Uterus (tissue), 4 donors: ENCODE measurements at places on chromosomes 3 and 15. TPM values are rescaled to one million over a fixed set of nuclear protein-coding genes. Genes with fewer than 3 reads are reported as not detected.

GRCh38 chr15:50134524-50135024 is 15.5 kb upstream of the ATP8B4 start:
- H3K27ac ChIP-seq = peak overlapping the region; percentile 59
- H3K4me1 ChIP-seq = no peaks in the 10 kb centered on the region
- no peaks in the 10 kb centered on the region for H3K27me3 ChIP-seq
- DNase-seq = no peak
- H3K4me3 ChIP-seq = no peak overlapping the region

DNA sequence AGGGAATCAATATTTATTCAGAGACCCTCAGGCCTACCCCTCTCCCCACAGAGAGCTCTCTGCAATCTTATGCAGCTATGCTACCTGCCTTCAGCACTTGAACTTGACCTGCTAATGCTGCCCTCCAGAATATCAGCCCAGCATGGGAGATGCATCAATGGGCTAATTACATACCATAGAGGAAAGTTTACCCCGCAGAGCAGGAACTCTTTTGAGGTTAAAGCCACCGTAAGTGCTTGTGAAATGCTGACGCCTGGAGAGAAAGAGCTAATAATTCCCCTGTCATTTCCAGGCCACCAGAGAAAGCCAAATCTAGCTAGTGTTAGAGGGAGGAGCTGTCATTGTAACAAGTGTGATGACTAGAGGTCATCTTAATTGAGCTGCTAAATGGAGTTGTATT is 127.5 kb downstream of the CHST2 start:
- H3K27ac ChIP-seq = no peak overlapping the region
- DNase-seq = no peak
- H3K27me3 ChIP-seq = no peaks in the 10 kb centered on the region
- H3K4me3 ChIP-seq = no peak overlapping the region

DNA sequence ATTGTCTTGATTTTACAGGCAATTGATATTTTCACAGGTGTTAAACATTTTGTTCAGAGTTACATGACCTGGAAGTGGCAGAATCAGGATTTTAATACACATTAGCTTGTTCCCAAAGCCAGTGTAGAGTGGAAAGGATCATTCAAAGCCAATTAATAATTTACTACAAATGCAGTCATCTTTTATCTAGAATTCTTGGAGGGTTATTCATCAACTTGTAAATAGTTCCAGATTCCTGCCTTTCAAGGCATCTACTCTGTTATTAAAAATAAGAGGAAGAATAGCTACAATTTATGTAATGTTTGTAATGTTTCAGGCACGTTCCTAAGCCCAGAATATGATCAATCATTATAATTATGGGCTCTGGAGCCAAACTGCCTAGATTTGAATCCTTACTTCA is 358.5 kb downstream of the ZNF385D start:
- no peaks in the 10 kb centered on the region for H3K36me3 ChIP-seq
- no peak overlapping the region for H3K4me3 ChIP-seq
- no peaks in the 10 kb centered on the region for H3K27me3 ChIP-seq
- H3K27ac ChIP-seq = no peak overlapping the region
- DNase-seq = no peak
- no peaks in the 10 kb centered on the region for H3K4me1 ChIP-seq

DNA sequence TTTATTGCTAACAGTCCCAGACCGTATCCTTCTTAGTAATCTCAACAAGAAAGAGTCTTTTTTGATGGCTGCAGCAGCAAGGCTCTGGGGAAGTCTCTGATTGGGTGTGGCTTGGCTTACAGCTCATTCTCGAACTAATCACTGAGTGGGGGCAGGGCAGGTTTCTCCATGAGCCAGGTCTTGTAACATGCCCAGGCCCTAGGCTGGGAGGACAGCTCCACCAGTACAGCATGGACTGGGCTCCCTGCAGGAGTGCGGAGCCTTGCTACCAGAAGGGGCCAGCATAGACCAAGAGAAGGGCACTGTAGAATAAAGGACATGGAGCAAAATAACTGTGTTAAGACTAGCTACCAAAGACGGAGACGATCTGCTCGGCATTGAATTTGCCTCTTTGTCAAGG is 7.2 kb downstream of the CD276 start:
- no peak overlapping the region for H3K4me3 ChIP-seq
- H3K36me3 ChIP-seq = no peaks in the 10 kb centered on the region
- no peaks in the 10 kb centered on the region for H3K27me3 ChIP-seq
- peaks cover 13% of the 10 kb centered on the region for H3K4me1 ChIP-seq

DNA sequence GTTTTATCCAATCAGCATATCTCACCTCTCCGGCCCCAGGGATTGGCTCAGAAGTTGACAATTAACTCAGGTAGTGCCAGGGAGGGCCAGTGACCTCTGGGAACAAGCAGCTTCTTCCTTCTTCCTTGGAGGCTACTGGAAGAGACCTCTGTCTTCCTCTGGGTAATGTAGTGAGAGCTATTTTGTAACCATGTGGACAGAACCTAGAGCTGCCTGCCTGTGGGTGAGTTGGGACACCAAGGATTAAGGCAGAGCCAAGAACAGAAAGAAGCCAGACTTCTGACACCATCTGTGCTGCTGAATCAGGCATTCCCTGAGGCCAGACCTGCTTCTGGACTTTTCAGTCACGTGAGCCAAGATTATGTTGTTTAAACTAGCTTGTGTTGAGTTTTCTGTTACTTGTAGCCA is 5.9 kb upstream of the NDUFAF1 start:
- H3K4me3 ChIP-seq = no peak overlapping the region
- no peaks in the 10 kb centered on the region for H3K27me3 ChIP-seq
- DNase-seq = no peak
- no peak overlapping the region for H3K27ac ChIP-seq
- H3K36me3 ChIP-seq = no peaks in the 10 kb centered on the region

GRCh38 chr15:73983211-73983727 is 8.8 kb downstream of the STOML1 start:
- H3K27me3 ChIP-seq = no peaks in the 10 kb centered on the region
- H3K4me3 ChIP-seq = no peak overlapping the region
- no peaks in the 10 kb centered on the region for H3K36me3 ChIP-seq

- H3K27ac ChIP-seq = no peak overlapping the region
- no peaks in the 10 kb centered on the region for H3K27me3 ChIP-seq
- no peaks in the 10 kb centered on the region for H3K4me1 ChIP-seq
Observed at GRCh38 chr3:123439806-123440580, 8.9 kb downstream of the ADCY5 start.

- H3K36me3 ChIP-seq = no peaks in the 10 kb centered on the region
- no peaks in the 10 kb centered on the region for H3K4me1 ChIP-seq
- no peaks in the 10 kb centered on the region for H3K27me3 ChIP-seq
Observed at GRCh38 chr3:63896332-63897030, 15.7 kb downstream of the SCAANT1 start.

DNA sequence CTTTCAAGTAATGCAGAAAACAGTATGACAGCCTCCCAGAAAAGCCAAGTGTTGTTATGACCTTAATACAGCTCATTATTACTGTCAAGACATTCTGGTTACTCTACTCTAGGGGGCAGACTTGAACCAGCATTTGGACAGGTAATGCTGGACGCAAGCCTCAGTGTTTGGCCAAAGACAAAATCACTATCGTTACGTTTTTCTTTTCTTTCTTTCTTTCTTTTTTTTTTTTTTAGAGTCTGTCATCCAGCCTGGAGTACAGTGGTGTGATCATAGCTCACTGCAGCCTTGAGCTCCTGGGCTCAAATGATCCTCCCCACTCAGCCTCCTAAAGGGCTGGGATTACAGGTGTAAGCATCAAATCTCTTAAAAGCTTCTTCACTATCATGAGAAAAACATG is 29.4 kb upstream of the TMEM45A start:
- H3K4me1 ChIP-seq = no peaks in the 10 kb centered on the region
- H3K36me3 ChIP-seq = no peaks in the 10 kb centered on the region
- H3K27ac ChIP-seq = no peak overlapping the region
- H3K4me3 ChIP-seq = no peak overlapping the region
- H3K27me3 ChIP-seq = no peaks in the 10 kb centered on the region
- no peak for DNase-seq

DNA sequence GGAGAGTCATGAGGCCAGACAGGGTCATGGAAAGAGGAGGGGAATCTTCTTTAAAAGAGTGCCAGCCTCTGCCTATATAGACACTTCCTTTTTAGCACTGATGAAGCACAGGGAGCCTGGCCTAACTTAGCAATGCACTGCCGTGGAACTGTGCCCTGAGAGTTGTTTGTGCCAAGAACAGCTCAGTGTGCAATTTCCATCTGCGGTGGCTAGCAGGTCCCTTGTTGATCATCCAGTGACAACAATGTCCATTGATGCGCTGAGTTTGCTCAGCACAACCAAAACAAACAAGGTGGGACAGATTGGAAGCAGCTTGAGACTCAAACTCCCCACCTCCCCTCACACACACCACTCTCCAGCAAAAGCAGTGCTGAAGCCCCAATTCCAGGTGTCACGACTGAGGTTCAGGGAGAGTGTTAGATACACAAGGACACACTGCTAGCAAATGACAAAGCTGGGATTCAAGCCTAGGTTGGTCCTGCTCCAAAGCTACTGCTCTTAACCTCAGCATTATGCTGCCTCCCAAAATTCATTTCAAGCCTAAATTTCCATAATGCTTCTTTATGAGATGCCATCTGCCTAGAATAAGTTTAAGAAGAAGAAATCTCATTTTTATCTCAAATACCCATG is 316.6 kb upstream of the UBE2E2 start:
- H3K27ac ChIP-seq = peak overlapping the region; percentile 1
- H3K4me1 ChIP-seq = no peaks in the 10 kb centered on the region
- DNase-seq = no peak
- H3K4me3 ChIP-seq = no peak overlapping the region
- H3K27me3 ChIP-seq = no peaks in the 10 kb centered on the region
- no peaks in the 10 kb centered on the region for H3K36me3 ChIP-seq

GRCh38 chr15:68789534-68790241 is 31.0 kb downstream of the ANP32A start:
- DNase-seq = no peak
- H3K27ac ChIP-seq = peak overlapping the region; percentile 30
- no peak overlapping the region for H3K4me3 ChIP-seq
- no peaks in the 10 kb centered on the region for H3K27me3 ChIP-seq

- no peaks in the 10 kb centered on the region for H3K4me1 ChIP-seq
- H3K4me3 ChIP-seq = no peak overlapping the region
- DNase-seq = no peak
- H3K27ac ChIP-seq = no peak overlapping the region
- H3K36me3 ChIP-seq = no peaks in the 10 kb centered on the region
Observed at GRCh38 chr3:108552267-108553159, 36.7 kb downstream of the CIP2A start.

DNA sequence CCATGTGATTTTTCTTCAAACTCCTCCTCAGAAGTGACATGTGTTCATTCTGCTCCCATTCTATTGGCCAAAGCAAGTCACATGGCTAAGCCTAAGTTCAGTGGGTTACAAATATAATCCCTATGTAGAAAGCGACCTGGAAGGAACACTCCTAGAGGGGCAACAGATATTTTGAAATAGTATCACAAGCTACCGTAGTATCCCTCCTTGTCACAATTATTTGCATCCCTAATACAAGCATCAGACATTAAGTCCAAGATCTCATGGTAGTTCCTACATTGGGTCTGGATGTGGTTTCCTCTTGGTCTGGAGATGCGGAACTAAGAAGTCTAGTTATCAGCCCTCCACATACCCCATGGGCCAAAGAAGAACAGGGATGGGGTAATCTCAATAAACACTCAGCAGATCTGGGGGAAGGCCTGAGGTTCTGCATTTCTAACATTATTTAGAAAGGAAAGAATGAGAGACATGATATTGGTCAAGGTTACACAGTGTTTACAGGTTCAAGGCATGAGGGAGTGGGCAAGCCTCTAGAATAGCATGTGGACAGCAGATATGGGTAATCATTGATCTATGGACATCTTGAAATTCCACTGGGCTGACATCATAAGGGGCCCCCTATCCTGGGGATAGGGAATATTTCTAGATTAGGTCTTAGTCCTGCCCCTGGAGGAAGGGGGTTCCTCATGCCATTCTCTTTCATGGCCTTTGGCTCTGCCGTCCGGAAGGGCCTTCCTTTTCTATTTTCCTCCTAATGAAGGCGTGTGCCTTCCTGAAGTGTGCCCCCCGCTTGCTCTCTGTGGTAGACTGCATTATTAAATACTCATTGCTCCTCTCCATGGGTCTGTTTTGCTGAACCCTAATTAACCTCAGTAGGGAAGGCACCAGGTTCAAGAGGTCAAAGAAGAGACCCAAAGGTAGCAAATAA is 17.8 kb upstream of the ABHD2 start:
- DNase-seq = no peak
- H3K4me1 ChIP-seq = no peaks in the 10 kb centered on the region
- H3K36me3 ChIP-seq = no peaks in the 10 kb centered on the region
- H3K27ac ChIP-seq = no peak overlapping the region

- no peaks in the 10 kb centered on the region for H3K4me1 ChIP-seq
- DNase-seq = no peak
- no peak overlapping the region for H3K27ac ChIP-seq
- H3K4me3 ChIP-seq = no peak overlapping the region
- H3K36me3 ChIP-seq = no peaks in the 10 kb centered on the region
- no peaks in the 10 kb centered on the region for H3K27me3 ChIP-seq
Observed at GRCh38 chr3:33100229-33100628, 3.3 kb upstream of the GLB1 start.

DNA sequence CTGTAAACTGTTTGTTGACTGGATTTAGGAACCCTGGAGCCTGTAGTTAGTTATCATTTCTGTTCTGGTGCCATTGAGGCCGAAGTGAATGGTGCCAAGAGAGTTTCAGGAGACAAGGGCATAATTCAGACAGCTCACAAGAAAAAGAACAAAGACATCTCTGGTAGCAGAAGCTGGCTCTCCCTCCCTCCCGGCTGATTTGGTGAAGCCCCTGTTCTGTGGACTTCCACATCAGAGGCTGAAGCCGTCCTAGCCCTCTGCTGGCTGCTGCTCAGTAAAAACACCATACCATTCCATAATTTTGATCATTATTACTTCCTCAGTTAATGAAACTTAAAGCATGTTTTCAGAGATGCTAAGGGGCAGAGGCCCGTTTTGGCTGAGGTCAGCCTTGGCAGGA is 381.2 kb upstream of the WNT5A start:
- H3K27me3 ChIP-seq = no peaks in the 10 kb centered on the region
- H3K27ac ChIP-seq = no peak overlapping the region
- no peak overlapping the region for H3K4me3 ChIP-seq

DNA sequence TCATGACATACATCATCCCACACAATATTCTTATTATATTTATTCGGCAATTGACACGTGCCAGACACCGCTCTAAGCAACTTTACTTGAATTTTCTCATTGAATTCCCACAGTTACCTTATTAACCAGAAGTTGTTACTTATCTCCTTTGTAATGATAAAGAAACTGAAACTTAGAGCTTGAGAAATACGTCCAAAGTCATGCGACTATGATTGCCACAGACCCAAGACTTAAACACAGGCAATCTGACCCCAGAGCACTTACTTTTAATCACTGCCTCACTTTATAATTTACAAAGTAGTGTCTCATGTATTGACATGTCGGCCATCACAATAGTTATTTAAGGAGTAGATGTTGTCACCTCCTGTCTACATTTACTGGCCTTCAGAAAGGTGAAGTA is 64.7 kb downstream of the ATP13A4 start:
- H3K27me3 ChIP-seq = no peaks in the 10 kb centered on the region
- DNase-seq = no peak
- H3K4me3 ChIP-seq = no peak overlapping the region
- no peak overlapping the region for H3K27ac ChIP-seq
- no peaks in the 10 kb centered on the region for H3K36me3 ChIP-seq
- no peaks in the 10 kb centered on the region for H3K4me1 ChIP-seq

ZNF662 gene
- 25.4 TPM for total RNA-seq

BCHE gene
- 9.7 TPM for total RNA-seq

ZBBX gene
- 1.5 TPM for total RNA-seq

IL5RA gene
- under 0.01 TPM for total RNA-seq

LNP1 gene
- total RNA-seq = not detected

GHSR gene
- total RNA-seq = not detected

SUCNR1 gene
- 0.59 TPM for total RNA-seq

LMCD1 gene
- total RNA-seq = 70.9 TPM

CILP gene
- 12.9 TPM for total RNA-seq
